ENCODE measurements at places on chromosomes 3 and 15. TPM values are rescaled to one million over a fixed set of nuclear protein-coding genes. Genes with fewer than 3 reads are reported as not detected.
A peak's percentile ranks its signal among the peaks of the same experiment; 100 is the strongest.

DNA sequence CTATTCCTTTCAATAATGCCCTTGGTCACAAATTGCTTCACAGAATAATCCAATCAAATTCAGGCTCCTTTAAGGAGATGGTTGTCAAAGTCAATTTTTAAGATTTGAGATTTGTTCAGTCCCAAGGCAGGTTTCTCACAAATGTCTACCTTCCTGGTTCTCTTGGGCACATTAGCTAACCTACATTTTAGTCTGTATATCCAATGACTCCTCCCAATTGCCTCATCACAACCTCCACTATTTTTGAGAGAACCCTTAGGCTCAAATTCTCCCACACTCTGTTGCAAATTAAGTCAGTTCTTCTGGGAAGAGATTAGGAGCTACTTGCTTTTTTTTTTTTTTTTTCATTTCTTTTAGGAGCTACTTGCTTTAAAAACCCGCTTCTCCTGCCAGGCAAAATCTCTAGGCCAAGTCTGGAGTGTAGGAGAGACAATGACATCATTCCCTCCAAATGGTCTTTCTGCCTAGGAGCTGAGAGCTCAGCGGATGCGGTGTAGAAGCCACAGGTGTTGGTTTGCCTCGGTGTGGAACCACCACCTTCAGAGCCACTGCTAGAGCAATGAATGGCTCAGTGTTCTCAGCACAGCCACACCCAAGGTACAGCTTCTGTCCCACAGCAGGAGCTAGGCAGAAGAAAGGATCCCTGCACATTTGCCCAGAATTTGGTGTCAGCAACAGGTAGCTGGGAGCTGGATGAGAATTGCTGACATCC lies 10.0 kb upstream of the INO80 start:
- H3K27ac ChIP-seq: no peak overlapping the region
- DNase-seq: no peak
- H3K4me3 ChIP-seq: no peak overlapping the region
- no peaks in the 10 kb centered on the region for H3K27me3 ChIP-seq

GRCh38 chr15:39552556-39552955 lies 28.3 kb upstream of the THBS1 start:
- no peak overlapping the region for H3K4me3 ChIP-seq
- H3K27ac ChIP-seq: no peak overlapping the region
- DNase-seq: no peak
- H3K4me1 ChIP-seq: no peaks in the 10 kb centered on the region
- H3K27me3 ChIP-seq: no peaks in the 10 kb centered on the region

- H3K4me1 ChIP-seq: peaks cover 21% of the 10 kb centered on the region
- no peak overlapping the region for H3K4me3 ChIP-seq
- peak; percentile 76 for DNase-seq
- H3K36me3 ChIP-seq: no peaks in the 10 kb centered on the region
- no peaks in the 10 kb centered on the region for H3K27me3 ChIP-seq
These were observed 32.1 kb upstream of the DENND4A start for GRCh38 chr15:65824031-65824743.

DNA sequence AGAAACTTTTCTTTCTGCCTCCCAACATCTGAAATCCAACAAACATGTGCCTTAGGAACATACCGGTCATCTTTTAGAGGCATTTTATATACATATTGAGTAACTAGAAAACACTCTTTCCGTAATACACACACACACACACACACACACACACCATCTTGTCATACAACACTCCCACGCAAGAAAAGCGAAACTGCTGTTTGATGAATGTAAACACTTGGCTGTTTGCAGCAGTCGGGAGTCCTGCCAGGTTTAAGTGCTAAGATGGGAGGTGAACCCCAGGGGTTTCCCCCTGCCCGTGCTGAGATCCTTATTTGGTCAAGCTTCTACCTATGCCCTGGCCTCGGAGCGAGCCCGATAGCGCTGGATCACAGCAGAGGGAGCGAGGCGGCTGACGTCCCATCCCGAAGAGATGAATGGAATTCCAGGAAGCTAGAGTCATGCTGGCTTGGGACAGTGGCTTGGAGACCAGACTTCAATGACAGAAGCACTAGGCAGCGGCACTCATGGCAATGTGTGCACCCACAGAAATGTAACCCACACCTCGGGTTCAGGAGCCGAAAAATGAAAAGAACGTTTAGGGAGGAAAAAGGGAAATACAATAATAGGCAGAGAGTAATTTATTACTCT lies 1.3 kb upstream of the THBS1 start:
- H3K27me3 ChIP-seq: no peaks in the 10 kb centered on the region
- peaks cover 4% of the 10 kb centered on the region for H3K36me3 ChIP-seq
- peak overlapping the region; percentile 84 for H3K4me3 ChIP-seq
- peak overlapping the region; percentile 43 for H3K27ac ChIP-seq
- peak; percentile 78 for DNase-seq

GRCh38 chr3:148147903-148148302 lies 549.8 kb upstream of the AGTR1 start:
- DNase-seq: no peak
- H3K27me3 ChIP-seq: no peaks in the 10 kb centered on the region
- H3K4me3 ChIP-seq: no peak overlapping the region
- H3K36me3 ChIP-seq: no peaks in the 10 kb centered on the region

GRCh38 chr3:22361521-22361920 lies 610.5 kb upstream of the ZNF385D start:
- H3K4me1 ChIP-seq: no peaks in the 10 kb centered on the region
- H3K36me3 ChIP-seq: no peaks in the 10 kb centered on the region
- no peak overlapping the region for H3K27ac ChIP-seq
- DNase-seq: no peak
- H3K27me3 ChIP-seq: no peaks in the 10 kb centered on the region
- H3K4me3 ChIP-seq: no peak overlapping the region

DNA sequence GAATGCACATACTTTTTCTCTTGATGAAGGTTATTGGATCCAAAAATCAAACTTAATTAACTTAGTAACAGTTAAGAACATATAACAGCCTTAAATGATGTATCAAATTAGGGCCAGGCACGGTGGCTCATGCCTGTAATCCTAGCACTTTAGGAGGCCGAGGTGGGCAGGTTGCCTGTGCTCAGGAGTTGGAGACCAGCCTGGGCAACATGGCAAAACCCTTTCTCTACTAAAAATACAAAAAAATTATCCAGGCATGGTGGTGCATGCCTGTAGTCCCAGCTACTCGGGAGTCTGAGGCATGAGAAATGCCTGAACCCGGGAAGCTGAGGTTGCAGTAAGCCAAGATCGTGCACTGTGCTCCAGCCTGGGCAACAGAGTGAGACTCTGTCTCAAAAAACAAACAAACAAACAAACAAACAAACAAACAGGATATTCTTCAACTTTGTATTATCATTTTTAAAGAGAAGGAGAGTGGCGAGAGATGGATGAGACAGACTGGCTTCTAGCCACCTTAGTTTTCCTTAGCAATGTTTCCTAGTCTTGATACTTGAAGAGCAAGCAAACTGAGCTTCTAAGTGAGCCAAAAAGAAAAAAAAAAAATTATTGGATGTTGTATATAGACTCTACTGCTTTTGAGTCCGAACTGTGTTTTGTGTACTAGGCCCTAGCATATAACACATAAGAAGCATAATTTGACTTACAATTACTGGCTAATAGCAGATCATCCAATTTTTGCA lies 13.8 kb downstream of the SPRED1 start:
- H3K27me3 ChIP-seq: no peaks in the 10 kb centered on the region
- no peak overlapping the region for H3K27ac ChIP-seq
- no peaks in the 10 kb centered on the region for H3K36me3 ChIP-seq
- no peak for DNase-seq

- H3K4me3 ChIP-seq: no peak overlapping the region
- peaks cover 7% of the 10 kb centered on the region for H3K4me1 ChIP-seq
- DNase-seq: no peak
- H3K36me3 ChIP-seq: peaks cover 3% of the 10 kb centered on the region
- H3K27me3 ChIP-seq: no peaks in the 10 kb centered on the region
These were observed 3.4 kb upstream of the OGG1 start for GRCh38 chr3:9746330-9746729.

GRCh38 chr3:73481888-73482287 lies 142.9 kb downstream of the PDZRN3 start:
- H3K36me3 ChIP-seq: no peaks in the 10 kb centered on the region
- H3K27me3 ChIP-seq: no peaks in the 10 kb centered on the region
- H3K4me3 ChIP-seq: no peak overlapping the region
- no peak for DNase-seq

DNA sequence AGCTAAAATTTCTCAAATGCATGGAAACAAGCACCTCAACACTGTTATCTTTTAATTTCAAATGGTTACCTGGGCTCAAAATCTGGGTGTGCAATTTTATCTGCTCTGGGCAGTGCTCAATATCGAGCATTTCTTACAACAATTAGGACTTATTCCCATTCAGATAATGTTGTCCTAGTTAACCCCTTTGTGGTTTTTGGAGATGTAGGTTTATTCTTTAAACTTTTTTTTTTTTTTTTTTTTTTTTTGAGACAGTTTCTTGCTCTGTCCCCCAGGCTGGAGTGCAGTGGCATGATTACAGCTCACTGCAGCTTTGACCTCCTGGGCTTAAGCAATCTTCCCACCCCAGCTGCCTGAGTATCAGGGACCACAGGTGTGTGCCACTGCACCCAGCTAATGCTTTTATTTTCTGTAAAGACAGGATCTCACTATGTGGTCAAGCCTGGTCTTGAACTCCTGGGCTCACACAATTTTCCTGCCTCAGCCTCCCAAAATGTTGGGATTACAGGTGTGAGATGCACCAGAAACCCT lies 4.4 kb upstream of the ATP2C1 start:
- H3K27me3 ChIP-seq: no peaks in the 10 kb centered on the region
- DNase-seq: no peak
- H3K36me3 ChIP-seq: no peaks in the 10 kb centered on the region
- no peak overlapping the region for H3K4me3 ChIP-seq

- H3K4me3 ChIP-seq: no peak overlapping the region
- H3K36me3 ChIP-seq: no peaks in the 10 kb centered on the region
- DNase-seq: no peak
- H3K27me3 ChIP-seq: no peaks in the 10 kb centered on the region
- H3K27ac ChIP-seq: no peak overlapping the region
- H3K4me1 ChIP-seq: no peaks in the 10 kb centered on the region
These were observed 71.3 kb upstream of the LRTM1 start for GRCh38 chr3:54999159-54999558.

DNA sequence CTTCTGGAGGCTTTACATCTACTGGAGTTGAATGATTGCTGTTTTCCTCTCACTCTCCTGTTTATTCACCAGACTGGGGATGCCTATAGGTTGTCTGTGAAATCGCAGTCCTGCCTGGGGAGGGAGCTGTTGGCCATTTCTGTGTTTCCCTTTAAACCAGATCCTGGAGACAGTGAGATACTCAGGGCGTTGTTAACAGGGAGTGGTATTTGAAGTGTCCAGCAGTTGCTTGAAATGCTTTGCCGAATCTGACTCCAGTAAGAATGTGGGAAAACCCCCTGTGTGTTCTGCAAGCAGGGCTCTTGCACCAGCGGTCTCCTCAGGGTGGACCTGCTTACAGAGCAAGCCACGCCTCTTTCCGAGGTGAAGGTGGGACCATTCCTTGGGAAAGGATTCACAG lies 4.3 kb upstream of the LRRK1 start:
- no peaks in the 10 kb centered on the region for H3K4me1 ChIP-seq
- H3K36me3 ChIP-seq: no peaks in the 10 kb centered on the region
- H3K27ac ChIP-seq: no peak overlapping the region
- H3K4me3 ChIP-seq: no peak overlapping the region

DNA sequence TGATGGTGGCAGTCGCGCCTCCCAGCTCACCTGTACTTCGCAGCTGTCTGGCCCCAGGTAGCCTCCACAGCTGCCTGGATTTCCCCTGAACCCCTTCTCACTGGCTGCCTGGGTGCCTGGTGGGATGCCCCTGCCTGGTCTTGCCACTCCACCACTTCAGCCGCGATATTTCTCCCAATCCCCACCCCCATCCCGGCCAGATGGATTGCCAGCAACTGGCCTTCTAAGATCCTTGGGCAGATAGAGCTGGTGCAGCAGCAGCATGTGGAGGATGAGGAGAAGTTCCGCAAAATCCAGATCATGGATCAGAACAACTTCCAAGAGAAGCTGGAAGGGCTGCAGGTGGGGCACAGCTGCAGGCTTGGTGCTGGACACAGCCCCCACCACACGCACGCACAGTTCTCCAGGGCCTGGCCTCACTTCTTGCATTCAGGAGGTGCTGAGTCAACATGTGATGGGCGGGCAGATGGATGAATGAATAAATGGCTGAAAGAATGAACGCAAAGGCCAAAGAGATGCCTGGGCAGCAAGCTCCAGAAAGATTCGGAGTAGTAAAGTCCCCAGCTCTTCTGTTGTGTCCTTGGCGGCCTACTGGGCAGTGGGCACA lies 35.7 kb downstream of the DNAH1 start:
- H3K36me3 ChIP-seq: no peaks in the 10 kb centered on the region
- no peak overlapping the region for H3K27ac ChIP-seq
- H3K4me1 ChIP-seq: no peaks in the 10 kb centered on the region
- H3K4me3 ChIP-seq: no peak overlapping the region
- DNase-seq: no peak
- no peaks in the 10 kb centered on the region for H3K27me3 ChIP-seq

DNA sequence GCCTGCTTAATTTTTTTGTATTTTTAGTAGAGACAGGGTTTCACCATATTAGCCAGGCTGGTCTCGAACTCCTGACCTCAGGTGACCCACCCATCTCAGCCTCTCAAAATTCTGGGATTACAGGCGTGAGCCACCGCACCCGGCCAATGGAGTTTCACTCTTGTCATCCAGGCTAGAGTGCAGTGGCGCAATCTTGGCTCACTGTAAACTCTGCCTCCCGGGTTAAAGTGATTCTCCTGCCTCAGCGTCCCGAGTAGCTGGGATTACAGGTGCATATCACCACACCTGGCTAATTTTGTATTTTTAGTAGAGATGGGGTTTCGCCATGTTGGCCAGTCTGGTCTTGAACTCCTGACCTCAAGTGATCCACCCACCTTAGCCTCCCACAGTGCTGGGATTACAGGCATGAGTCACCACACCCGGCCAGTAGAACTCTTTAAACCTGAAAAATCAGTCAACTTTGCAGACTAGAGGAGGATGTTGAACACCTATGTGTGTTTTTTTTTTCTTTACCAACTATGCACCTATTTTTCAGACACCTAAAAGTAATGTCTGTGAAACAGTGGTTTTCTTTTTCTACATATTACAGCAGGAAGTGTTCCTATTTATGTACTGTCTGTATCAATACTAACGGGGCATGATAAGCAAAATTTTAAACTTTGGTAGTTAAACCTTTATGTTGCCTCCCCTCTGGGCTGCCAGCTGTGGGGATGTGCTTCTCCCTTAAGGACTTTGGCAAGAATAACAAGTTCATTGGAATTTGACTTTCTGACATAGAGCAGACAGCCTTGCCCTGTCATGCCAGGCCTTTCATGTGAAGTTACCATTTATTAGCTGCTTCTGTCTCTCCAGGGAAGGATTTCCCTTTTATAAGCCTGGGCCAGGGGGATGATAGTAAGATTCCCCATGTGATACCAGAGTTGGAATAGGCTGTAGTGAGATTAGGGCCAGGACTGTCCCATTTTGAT lies 8.1 kb downstream of the ARIH2 start:
- H3K27ac ChIP-seq: no peak overlapping the region
- no peaks in the 10 kb centered on the region for H3K27me3 ChIP-seq
- H3K4me3 ChIP-seq: no peak overlapping the region

GRCh38 chr3:36166477-36166876 lies 213.8 kb upstream of the STAC start:
- DNase-seq: no peak
- H3K4me3 ChIP-seq: no peak overlapping the region
- no peaks in the 10 kb centered on the region for H3K36me3 ChIP-seq
- no peak overlapping the region for H3K27ac ChIP-seq
- H3K27me3 ChIP-seq: no peaks in the 10 kb centered on the region

The ANKRD63 gene
- 0.28 TPM for total RNA-seq

The GOLGA6L7 gene
- total RNA-seq: not detected

The ACTC1 gene
- not detected for total RNA-seq

The CLEC3B gene
- 1.1 TPM for total RNA-seq

The ADAMTS9 gene
- 4.0 TPM for total RNA-seq

The CCNL1 gene
- 108 TPM for total RNA-seq

The SEMA3F gene
- total RNA-seq: 11.3 TPM

The GPR176 gene
- 14.4 TPM for total RNA-seq
